T-cell (primary cell): ENCODE measurements at places on chromosomes 12 and 14.

- no peak for DNase-seq
- H3K36me3 ChIP-seq = peaks cover under 1% of the 10 kb centered on the region
- H3K4me1 ChIP-seq = peaks cover 8% of the 10 kb centered on the region
- no peak overlapping the region for H3K27ac ChIP-seq
- H3K27me3 ChIP-seq = no peaks in the 10 kb centered on the region
These were observed 910 bp upstream of the WASHC4 start for GRCh38 chr12:105106621-105107020.

GRCh38 chr14:61154641-61155040, 126.5 kb downstream of the TMEM30B start:
- H3K4me3 ChIP-seq = no peak overlapping the region
- no peaks in the 10 kb centered on the region for H3K4me1 ChIP-seq
- no peaks in the 10 kb centered on the region for H3K36me3 ChIP-seq
- H3K27me3 ChIP-seq = no peaks in the 10 kb centered on the region
- no peak for DNase-seq

- no peak overlapping the region for H3K4me3 ChIP-seq
- H3K27me3 ChIP-seq = no peaks in the 10 kb centered on the region
- no peak overlapping the region for H3K27ac ChIP-seq
- no peak for DNase-seq
- no peaks in the 10 kb centered on the region for H3K4me1 ChIP-seq
These were observed 119.2 kb downstream of the FIGNL2 start for GRCh38 chr12:51729331-51729730.

DNA sequence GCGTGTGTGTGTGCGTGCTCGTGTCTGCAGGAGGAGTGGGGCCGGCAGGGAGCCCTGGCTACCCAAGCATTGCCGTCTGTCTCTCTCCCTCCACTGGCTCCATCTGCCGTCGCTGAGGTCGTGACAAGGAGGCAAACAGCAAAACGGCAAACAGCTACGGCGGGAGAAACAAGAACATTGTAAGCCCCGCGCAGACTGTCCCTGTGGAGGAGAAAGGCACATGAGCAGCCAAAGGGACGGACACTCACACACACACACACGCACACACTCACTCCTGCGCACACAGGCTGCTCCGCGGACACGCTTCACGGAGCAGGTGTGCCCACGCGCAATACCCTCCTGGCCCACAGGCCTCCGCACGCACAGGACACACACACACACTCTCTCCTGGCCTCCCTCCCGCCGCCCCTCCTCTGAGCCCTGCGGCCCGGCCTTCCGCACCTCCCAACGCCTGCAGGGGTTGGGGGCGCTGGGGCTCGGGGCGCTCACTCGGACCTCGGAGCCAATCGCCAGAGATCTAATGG, 905 bp downstream of the CISTR start:
- no peak for DNase-seq
- peaks cover 10% of the 10 kb centered on the region for H3K4me1 ChIP-seq
- H3K27me3 ChIP-seq = peaks cover 60% of the 10 kb centered on the region
- H3K4me3 ChIP-seq = peak overlapping the region; percentile 78

DNA sequence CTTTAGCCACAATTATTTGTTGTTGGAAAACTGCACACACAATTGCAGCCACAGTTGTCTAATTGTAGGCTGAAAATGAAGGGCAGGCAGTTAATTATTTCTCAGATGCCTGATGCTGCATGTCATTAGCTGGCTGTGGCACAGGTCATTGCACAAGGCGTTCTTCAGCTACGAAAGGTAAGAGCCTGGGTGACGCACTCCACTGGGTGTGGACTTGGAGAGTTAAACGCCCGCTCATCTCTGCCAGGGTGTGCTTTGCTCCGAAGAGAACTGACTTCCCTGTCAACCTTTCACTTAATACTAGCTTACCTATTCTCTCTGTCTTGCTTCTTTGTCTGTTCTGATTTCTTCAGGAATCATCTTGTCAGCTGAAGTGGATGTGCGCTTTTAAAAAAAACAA, 91.4 kb upstream of the CPM start:
- no peaks in the 10 kb centered on the region for H3K4me1 ChIP-seq
- H3K27me3 ChIP-seq = peaks cover 3% of the 10 kb centered on the region
- H3K4me3 ChIP-seq = no peak overlapping the region
- no peaks in the 10 kb centered on the region for H3K36me3 ChIP-seq
- no peak overlapping the region for H3K27ac ChIP-seq

- no peak overlapping the region for H3K27ac ChIP-seq
- H3K27me3 ChIP-seq = no peaks in the 10 kb centered on the region
- no peaks in the 10 kb centered on the region for H3K4me1 ChIP-seq
- no peak for DNase-seq
- H3K4me3 ChIP-seq = no peak overlapping the region
These were observed 25.7 kb downstream of the JKAMP start for GRCh38 chr14:59510001-59510400.

DNA sequence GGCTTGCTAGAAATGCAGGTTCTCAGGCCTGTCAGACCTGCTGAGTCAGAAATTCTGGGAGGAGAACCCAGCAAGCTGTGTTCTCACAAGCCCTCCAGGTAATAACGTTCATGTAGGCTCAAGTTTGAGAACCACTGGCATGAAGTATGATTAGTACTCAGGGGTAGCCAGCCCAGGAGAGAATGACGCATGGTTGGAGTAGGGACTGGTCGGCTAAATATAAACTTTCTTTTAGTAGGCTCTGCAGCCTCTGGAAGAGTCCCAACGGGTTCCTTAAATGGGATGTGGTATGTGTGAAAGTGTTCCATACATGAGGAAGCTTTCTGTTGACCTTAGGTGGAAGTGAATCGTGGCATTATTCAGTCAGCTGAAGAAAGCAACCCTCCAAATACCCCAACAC, 209.3 kb downstream of the SLC41A2 start:
- H3K27me3 ChIP-seq = no peaks in the 10 kb centered on the region
- no peaks in the 10 kb centered on the region for H3K36me3 ChIP-seq
- no peak for DNase-seq
- H3K4me1 ChIP-seq = peaks cover 4% of the 10 kb centered on the region
